Bone marrow (tissue), 2 donors: ENCODE measurements at places on chromosomes 3 and 15.

DNA sequence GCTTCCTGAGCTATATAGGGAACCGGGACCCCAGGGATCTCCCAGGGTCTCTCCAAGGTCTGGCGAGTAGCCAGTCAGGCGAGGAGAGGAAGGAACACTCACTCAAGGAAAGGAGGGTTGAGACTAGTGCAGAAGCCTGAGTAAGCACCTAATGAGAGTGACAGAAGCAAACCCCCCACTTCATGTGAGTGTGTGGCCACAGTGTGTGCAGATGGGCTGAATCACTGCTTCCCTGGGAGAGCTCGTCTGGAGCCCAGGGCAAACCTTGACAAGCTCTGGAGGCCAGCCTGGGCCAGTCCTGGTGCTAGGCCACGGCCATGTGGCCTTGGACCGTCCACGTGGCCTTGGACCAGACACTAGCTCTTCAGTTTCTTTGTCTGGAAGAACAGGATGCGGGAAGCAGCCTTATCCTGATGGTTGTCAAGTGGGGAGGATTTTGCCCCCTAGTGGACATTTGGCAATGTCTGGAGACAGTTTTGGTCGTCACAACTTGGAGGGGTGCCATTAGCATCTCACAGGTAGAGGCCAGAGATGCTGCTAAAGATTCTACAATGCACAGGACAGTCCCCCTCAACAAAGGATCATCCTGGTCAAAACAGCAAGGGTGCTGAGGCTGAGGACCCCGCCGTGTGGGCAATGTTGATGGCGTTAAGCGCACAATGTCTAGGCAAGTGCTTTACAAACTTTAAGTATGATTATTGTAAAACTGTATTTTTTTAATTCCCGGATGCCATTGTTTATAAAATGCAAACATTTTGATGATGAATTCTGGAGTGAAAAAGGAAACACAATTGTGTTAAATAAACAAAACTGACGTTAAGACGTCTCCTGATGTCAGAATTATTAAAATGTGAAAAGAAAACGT, 34.8 kb upstream of the CTSH start:
- no peak for DNase-seq

DNA sequence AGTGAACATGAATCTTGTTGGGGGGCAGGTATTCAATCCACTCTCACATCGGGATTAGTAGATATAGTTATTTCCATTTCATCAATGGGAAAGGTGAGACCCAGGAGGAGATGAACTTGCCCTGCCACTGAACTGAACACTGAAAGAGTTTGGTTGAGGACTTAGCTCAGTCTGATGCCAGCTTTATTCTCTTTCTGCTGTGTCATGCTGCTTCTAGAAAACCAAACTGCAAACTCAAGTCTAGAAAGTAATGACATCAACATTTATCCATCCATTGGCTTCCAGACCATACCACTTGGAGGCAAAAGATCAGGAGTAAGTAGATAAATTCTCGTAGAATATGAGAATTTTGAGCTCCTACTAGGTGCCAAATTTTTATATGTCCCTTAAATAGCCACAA, 288.0 kb upstream of the CTNNB1 start:
- DNase-seq: no peak

DNA sequence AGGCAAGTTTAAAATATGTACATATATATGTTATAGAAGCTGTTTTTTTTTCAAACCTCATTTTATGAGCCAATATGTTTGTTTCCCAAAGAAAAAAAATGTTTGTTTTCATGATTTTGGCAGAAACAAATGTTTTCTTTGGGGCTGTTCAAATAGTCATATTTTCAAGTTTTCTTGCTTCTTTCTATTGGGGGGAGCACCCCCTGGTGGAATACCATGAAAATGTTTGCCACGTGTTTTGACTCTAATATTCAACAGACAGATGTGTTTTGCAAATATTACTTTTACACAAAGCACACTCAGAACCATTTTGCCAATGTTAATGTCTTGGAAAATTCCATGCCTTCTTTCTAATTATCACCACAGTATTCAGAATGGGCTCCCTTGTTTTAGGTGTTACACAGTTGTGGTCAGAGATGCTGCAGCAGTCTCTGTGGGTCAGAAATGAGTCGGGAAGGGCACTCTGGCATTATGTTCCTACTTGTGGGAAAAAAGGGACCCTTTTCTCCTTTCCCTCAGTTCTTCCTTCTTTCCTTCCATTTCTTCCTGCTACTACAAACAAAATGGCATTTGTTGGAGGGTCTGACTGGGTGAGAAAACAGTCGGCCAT, 817.0 kb downstream of the TUSC7 start:
- no peak for DNase-seq

DNA sequence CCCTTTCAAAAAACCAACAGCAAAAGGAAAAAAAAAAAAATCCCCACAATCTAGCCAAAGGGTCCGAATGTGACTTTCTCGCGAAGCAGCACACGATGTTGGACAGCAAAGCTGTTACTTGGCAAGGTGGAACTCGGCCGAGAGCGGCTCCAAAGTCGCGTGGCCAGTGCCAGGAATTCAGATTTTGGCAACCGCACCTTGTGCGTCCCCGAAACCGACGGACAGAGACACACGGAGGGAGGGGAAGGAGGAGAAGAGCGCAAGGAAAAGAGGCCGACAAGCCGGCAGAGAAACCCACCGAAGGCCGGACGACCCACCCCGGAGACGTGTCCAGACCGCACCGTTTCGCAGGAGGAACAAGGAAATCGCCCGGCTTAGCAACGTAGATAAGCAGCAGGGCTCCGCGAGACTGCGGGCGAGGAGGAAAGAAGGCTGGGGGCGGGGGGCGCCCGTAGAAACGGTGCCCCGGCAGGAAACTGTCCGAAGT, 517.3 kb downstream of the MECOM start:
- DNase-seq: no peak

- DNase-seq: no peak
Observed at GRCh38 chr3:36941162-36941561, 3.7 kb downstream of the TRANK1 start.

- DNase-seq: no peak
Observed at GRCh38 chr15:35929740-35930444, 383.9 kb upstream of the DPH6 start.
